Stimulated activated CD4-positive, alpha-beta T cell treated with anti-CD3 and anti-CD28 coated beads, TNF-alpha, amount 100 ng/mL, for 1 hour (primary cell): ENCODE measurements at places on chromosomes 5 and 9.

DNA sequence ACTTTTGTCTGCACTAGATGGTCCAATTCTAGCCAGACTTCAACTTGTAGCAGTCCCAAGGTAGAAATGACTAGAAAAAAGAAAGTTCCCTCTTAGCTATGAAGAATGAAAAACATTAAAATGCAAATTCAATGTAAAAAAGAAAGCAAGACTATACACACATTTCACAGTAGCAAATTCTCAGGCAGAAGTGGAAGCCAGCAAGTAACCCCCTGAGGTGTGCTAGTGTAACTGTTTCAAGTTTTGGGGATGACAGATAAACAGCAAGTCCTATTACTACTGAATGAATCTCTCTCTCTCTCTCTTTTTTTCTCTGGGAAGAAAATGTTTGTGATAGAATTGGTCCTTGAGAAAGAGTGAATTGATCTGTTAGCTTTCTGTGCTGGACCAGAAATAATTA is 185.6 kb downstream of the EFNA5 start:
- no peak for DNase-seq

DNA sequence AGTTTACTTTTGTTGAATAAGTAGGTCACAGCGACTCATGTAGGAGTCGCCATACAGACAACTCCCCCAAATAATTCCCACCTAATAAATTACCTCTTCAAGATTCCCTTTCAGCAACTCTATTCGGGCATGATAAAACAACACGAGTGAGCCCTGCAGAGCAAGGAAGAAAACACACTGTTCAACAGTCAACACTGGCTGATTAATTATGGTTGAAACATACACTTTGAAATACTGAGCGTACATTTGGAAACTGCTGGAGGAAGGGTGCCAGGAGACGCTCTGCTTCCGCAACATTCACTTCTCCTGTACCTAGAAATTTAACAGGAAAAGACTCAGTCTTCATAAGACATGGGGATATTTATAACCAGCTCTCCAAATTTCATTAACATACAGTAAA is 117.5 kb downstream of the TTC39B start:
- no peak for DNase-seq

- DNase-seq = no peak
Observed at GRCh38 chr9:98081477-98082219, 25.1 kb downstream of the NANS start.

DNA sequence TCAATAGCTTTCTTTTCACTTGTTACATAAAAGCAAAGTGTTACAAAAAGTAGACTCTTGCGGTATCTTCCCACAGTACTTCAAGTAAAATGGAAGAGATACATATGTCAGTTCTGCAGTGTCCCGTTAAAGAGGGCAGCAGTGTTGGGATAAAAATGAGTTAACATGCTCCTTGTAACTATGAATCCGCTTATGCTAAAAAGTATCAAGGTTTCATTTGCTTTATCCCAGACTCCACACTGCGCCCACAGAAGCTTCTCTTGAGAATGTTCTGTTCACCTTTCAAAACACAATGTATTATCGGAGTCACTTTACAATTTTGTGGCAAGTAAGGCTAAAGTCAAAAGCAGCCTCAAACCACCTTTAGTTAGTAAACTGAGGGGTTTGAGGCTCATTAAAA is 790 bp downstream of the PTAR1 start:
- no peak for DNase-seq

GRCh38 chr5:122759241-122760070 is 15.4 kb upstream of the SNX2 start:
- no peak for DNase-seq

- DNase-seq = no peak
Observed at GRCh38 chr5:169153405-169153804, 147.5 kb downstream of the SLIT3 start.

- DNase-seq = no peak
Observed at GRCh38 chr5:81552852-81553566, 159.1 kb upstream of the ACOT12 start.

DNA sequence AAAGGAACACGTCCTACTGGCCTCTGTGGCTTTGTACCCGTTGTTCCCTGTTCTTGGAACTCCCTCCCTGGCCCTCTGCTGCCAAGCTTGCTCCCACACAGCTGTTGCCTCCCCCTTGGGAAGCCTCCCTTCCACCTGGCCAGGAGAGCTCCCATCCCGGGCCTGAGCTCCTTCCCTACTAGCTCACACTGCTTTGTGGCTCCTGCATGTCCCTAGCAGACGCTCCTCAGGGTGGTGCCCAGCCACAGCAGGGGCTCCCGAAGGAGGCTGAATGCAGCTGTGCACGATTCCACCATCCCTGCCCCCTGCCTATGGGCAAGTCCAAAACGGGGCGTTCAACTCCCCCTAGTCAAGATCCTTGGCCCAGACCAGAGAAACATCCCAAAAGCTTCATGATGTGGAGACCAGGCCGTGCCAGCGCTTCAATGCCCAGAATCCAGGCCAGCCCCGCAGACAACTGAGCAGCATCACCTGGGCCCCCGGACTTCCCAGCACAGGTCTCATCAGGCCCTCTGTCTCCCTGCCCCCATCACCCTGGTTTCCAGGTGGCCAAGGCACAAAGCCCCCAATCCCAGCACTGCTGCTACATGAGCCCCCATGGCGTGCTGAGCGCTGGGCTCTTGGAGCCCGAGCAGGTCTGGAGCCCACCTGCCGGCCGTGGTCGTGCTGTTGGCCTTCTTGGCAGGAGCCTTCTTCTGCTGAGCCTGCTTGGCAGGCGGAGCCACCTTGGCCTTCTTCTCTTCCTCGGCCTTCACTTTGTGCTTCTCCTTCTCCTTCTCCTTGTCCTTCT is 14.3 kb downstream of the BRD3OS start:
- no peak for DNase-seq
